ENCODE measurements at places on chromosomes 11 and 22. TPM values are rescaled to one million over a fixed set of nuclear protein-coding genes. Genes with fewer than 3 reads are reported as not detected.

- H3K4me1 ChIP-seq = no peaks in the 10 kb centered on the region
- no peak overlapping the region for H3K4me3 ChIP-seq
- no peak for DNase-seq
These were observed 15.8 kb upstream of the CHADL start for GRCh38 chr22:41256254-41257253.

Gene SLC17A6
- not detected for total RNA-seq

Gene BAD
- 38.3 TPM for total RNA-seq

GRCh38 chr11:74412733-74413359 is 14.6 kb upstream of the PGM2L1 start:
- H3K4me1 ChIP-seq = peaks cover 9% of the 10 kb centered on the region
- peaks cover 5% of the 10 kb centered on the region for H3K27me3 ChIP-seq
- H3K36me3 ChIP-seq = no peaks in the 10 kb centered on the region
- no peak overlapping the region for H3K4me3 ChIP-seq

DNA sequence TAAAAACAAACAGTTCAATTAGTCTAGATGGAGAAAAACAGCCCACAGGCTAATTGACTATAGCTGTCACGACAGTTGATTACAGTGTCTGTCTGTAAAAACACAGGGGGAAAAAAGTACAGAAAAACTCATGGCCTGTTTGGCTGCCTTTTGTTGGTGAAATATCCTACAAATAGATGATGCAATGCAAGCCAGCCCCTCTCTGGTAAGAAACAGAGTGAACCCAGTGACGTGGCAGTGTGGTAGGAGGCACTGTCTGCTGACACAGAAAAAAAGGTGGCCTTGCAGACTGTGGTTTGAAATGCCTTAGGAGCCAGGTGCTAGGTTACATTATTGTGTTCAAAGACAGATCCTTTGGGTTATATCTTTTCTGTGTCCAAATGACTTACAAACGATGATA is 431.4 kb upstream of the CCDC90B start:
- no peaks in the 10 kb centered on the region for H3K27me3 ChIP-seq
- H3K4me1 ChIP-seq = no peaks in the 10 kb centered on the region
- no peak for DNase-seq
- H3K4me3 ChIP-seq = no peak overlapping the region
- no peaks in the 10 kb centered on the region for H3K36me3 ChIP-seq
- H3K27ac ChIP-seq = no peak overlapping the region

Gene MMP13
- not detected for total RNA-seq

Gene UBQLN3
- not detected for total RNA-seq

DNA sequence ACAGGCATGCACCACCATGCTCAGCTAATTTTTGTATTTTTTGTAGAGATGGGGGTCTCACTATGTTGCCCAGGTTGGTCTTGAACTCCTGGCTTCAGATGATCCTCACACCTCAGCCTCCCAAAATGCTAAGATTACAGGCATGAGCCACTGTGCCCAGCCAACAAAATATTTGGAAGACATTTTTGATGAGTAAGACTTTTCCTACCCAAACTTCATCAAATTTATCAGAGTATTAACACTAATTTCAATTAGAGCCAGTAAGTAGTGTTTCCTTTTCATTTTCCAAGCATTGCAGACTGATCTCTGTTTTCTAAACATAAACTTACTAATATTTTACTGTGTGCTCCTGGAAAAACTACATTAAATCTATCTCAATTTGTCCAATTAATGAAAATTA is 1.4 kb upstream of the CRTAM start:
- H3K36me3 ChIP-seq = peaks cover 6% of the 10 kb centered on the region
- no peak for DNase-seq
- H3K4me1 ChIP-seq = peaks cover 47% of the 10 kb centered on the region
- no peaks in the 10 kb centered on the region for H3K27me3 ChIP-seq
- no peak overlapping the region for H3K27ac ChIP-seq

- no peak overlapping the region for H3K4me3 ChIP-seq
- no peak overlapping the region for H3K27ac ChIP-seq
- no peak for DNase-seq
These were observed 850.3 kb downstream of the OPCML start for GRCh38 chr11:132681971-132682370.

Gene MALAT1
- 3,822 TPM for total RNA-seq

Gene ADAMTS15
- 0.05 TPM for total RNA-seq

DNA sequence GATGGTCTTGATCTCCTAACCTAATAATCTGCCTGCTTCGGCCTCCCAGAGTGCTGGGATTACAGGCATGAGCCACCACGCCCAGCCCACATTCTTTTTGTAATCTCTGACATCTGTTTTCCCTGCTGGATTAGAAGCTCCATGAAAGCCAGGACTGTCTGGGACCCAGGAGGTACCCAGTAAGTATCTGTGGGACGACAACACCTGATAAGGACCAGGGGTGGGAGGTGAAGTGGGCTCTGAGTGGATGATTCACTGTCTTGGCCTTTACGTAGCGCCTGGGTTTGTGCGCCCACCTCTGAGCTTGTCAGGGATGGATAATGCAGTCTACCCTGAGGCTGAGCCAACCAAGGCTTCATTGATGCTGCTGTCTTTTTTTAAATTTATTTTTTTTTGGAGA is 118.8 kb downstream of the ABTB2 start:
- H3K27me3 ChIP-seq = no peaks in the 10 kb centered on the region
- DNase-seq = no peak

Gene VPREB3
- not detected for total RNA-seq

GRCh38 chr11:67452141-67452952 is at the start of gene GPR152:
GPR152 (minus strand) TSS chr11:67452729; CDS start chr11:67452724, 5 bp downstream.
- H3K27me3 ChIP-seq = peaks cover under 1% of the 10 kb centered on the region
- H3K27ac ChIP-seq = no peak within 1 kb of the TSS

GRCh38 chr11:67262731-67263675 is 3.3 kb upstream of the GRK2 start:
- no peaks in the 10 kb centered on the region for H3K27me3 ChIP-seq
- peak overlapping the region; percentile 51 for H3K4me3 ChIP-seq
- peaks cover 61% of the 10 kb centered on the region for H3K4me1 ChIP-seq
- H3K27ac ChIP-seq = peak overlapping the region; percentile 85

- DNase-seq = no peak
- H3K4me1 ChIP-seq = peaks cover 2% of the 10 kb centered on the region
- no peak overlapping the region for H3K27ac ChIP-seq
- no peaks in the 10 kb centered on the region for H3K36me3 ChIP-seq
- H3K4me3 ChIP-seq = no peak overlapping the region
- H3K27me3 ChIP-seq = peaks cover 4% of the 10 kb centered on the region
These were observed 9.4 kb downstream of the C11orf91 start for GRCh38 chr11:33691066-33691864.

DNA sequence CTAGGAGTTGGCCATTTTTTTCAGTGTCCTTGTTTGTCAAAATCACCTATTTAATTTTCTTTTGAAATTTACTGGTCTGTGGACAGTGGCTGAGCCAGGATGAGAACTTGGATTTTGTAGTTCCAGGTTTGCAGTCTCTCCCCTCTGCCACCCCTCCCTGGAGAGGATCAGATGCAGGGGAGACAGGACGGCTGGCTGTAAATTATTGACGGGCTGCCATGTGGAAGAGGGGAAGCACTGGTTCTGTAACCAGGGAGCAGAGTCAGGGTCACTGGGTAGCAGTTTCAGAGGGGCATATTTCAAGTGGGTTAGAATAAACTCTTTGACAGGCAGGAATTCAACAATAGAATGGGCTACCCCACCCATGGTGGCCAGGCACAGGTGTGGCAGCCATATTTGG is 20.6 kb upstream of the YWHAH start:
- peaks cover 21% of the 10 kb centered on the region for H3K27me3 ChIP-seq
- peaks cover 12% of the 10 kb centered on the region for H3K4me1 ChIP-seq
- H3K36me3 ChIP-seq = no peaks in the 10 kb centered on the region
- H3K4me3 ChIP-seq = no peak overlapping the region
- DNase-seq = no peak

Gene PRR33
- not detected for total RNA-seq

Gene GRIK4
- not detected for total RNA-seq

- H3K27ac ChIP-seq = peak overlapping the region; percentile 82
- H3K36me3 ChIP-seq = peaks cover 82% of the 10 kb centered on the region
- H3K4me3 ChIP-seq = peak overlapping the region; percentile 50
These were observed 10.0 kb downstream of the CD6 start for GRCh38 chr11:60981515-60981914.

Gene CELF1
- total RNA-seq = 111 TPM

GRCh38 chr11:74070723-74071492 is 62.0 kb upstream of the UCP3 start:
- H3K27me3 ChIP-seq = no peaks in the 10 kb centered on the region
- H3K27ac ChIP-seq = no peak overlapping the region
- no peak overlapping the region for H3K4me3 ChIP-seq
- DNase-seq = no peak
- no peaks in the 10 kb centered on the region for H3K4me1 ChIP-seq

- DNase-seq = no peak
- H3K27me3 ChIP-seq = no peaks in the 10 kb centered on the region
- H3K27ac ChIP-seq = no peak overlapping the region
- H3K4me1 ChIP-seq = no peaks in the 10 kb centered on the region
- no peak overlapping the region for H3K4me3 ChIP-seq
- H3K36me3 ChIP-seq = peaks cover 6% of the 10 kb centered on the region
These were observed 94.0 kb downstream of the AMBRA1 start for GRCh38 chr11:46499821-46500220.

DNA sequence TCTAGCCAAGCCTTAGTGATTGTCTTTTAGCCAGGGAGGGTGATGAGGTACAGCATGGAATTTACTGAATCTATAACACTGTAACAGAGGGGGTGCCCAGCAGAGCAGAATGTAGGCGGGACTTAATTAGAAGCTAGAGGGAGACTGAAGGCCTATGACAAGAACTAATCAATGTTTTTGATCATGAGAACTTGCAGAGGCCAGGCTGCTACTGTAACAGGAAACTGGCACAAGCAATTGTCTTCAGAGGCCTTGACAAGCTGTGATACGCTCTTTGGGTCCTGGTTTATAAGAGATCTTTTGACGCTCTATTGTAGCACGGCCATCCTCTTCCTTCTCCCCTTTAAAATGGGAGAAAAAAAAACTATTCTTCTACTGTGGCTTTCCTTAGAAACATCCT is 1297.3 kb downstream of the JRKL start:
- no peaks in the 10 kb centered on the region for H3K36me3 ChIP-seq
- H3K4me1 ChIP-seq = no peaks in the 10 kb centered on the region
- no peaks in the 10 kb centered on the region for H3K27me3 ChIP-seq
- no peak for DNase-seq
- no peak overlapping the region for H3K4me3 ChIP-seq

DNA sequence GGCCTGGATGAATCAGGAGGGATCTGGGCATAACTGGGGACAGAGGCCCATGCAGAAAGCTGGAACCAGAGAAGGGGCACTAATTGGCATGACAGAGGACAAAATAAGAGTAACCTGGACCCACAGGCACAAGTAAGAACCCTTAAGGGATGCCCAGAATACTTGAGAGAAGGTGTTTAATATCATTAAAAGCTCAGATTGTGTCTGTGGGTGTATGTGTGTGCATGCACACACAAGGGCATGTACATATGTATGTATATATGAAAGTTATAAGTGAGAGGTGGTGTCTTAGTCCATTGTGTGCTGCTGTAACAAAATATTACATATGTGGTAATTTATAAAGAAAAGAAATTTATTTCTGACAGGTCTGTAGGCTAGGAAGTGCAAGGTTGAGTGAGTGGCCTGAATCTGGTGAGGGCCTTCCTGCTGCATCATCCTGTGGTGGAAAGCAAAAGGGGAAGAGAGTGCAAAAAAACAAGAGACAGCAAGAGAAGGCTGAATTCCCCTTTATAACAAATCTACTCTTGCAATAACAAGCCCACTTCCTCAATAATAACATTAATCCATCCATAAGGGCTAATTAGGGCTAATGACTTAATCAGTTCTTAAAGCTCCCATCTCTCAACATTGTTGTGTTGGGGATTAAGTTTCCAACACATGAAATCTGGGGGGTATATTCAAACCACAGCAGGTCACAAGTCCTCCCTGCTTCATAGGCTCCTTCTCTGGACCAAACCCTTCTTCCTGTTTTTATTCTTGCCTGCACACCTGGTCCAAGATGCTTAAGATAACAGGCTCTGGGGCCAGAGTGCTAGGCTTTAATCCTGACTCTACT is 68.3 kb upstream of the POU2AF2 start:
- DNase-seq = no peak
- H3K27ac ChIP-seq = no peak overlapping the region
- peaks cover 6% of the 10 kb centered on the region for H3K4me1 ChIP-seq
- H3K4me3 ChIP-seq = no peak overlapping the region
- peaks cover 2% of the 10 kb centered on the region for H3K27me3 ChIP-seq

- no peak for DNase-seq
- H3K27me3 ChIP-seq = peaks cover 12% of the 10 kb centered on the region
- no peaks in the 10 kb centered on the region for H3K36me3 ChIP-seq
- peaks cover 9% of the 10 kb centered on the region for H3K4me1 ChIP-seq
- H3K27ac ChIP-seq = no peak overlapping the region
- no peak overlapping the region for H3K4me3 ChIP-seq
These were observed 93.9 kb downstream of the DSCAML1 start for GRCh38 chr11:117702946-117703598.

Gene NNMT
- total RNA-seq = not detected

Gene MAPK8IP2
- 0.29 TPM for total RNA-seq

Data from activated CD8-positive, alpha-beta T cell treated with anti-CD3 and anti-CD28 coated beads, Interleukin-2, amount 10 ng/mL, durations not matched to agents 7 days and 5 days (primary cell).